ENCODE measurements at places on chromosomes 4 and X.

GRCh38 chrX:109847257-109848187 is 114.5 kb upstream of the ACSL4 start:
- DNase-seq, result no peak

DNA sequence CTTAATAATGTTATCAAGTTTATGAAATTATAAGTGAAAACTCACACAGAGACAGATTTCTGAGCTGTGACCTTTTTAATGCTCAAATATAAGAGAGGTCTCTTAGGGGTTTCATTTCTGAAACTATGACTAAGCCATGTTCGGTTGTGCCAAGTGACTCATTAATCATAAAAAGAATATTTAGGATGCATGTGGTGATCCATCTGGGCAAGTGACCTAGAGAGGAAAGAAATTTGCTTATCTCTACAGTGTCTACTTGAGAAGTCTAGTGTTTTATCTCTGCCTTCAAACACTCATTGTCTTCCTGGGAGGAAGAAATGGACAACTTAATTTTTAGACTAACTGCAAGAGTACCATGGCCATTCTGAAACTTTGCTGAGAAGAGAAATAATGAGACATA is 545.3 kb upstream of the GRID2 start:
- no peak for DNase-seq

DNA sequence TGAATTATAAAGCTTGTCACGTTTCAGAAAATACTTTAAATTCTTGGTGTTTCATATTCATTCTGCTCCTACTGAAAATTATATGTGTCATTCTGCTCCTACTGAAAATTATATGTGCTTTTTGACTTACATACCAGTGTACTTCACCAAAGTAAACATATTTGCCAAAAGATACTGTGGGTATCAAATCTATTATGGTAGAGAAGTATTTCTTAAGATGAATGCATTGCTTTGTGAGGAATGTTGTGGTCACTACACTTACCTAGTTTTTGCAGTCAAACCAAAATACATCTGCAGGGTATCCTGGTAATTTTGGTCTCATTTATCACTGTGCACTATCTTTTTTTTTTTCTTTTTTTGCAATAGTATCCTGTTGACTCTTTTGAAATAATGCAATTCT is 287.7 kb upstream of the MAD2L1 start:
- no peak for DNase-seq

- no peak for DNase-seq
Measured at GRCh38 chrX:71540801-71541200, 7.9 kb downstream of the OGT start.

GRCh38 chrX:136477026-136477425 is 10.7 kb upstream of the BRS3 start:
- no peak for DNase-seq

DNA sequence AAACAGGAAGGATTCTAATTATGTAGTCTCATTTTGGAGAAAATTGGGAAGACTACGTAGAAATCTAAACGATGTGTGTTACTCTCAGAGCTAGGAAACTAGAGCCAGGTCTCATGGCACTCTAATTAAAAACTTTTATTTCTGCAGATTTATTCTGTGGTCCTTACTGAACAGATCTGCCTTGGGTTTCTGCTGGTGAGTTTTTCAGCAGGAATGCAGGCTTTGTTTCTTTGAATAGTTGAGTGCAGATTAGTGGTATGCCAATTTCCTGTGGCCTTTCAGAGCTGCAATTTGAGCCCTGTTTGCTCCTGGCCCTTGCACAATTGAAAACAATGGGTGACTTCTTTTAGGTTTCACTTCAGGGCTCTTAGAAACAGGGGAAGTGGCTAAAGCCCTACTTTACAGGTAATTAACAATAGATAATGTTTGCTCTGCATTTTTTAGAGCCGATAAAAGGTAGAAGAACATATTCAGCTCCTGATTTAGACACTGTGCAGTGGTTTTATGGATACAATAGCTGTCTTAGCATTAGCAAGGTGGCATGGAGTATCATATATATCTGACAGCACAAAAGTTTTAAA is 21.8 kb downstream of the SPRY1 start:
- DNase-seq, result peak; percentile 20

DNA sequence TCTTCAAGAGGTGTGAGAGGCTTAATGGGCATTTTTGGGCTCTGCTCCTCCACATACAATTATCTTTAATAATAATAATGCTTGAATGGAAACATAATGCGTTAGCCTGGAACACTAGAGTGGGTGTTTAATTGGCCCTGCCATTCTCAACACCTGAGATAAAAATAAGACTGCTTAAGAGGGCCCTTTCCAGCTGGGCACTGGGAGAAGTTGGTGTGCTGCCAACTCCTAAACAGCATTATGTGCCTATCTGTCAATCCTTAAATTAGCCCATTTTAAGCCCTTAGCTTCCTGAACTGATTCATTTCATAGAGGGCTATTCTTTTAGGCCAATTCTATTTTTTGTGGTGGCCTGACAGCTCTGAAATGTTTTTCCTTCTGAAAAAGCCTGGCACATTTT is 211.1 kb upstream of the ZIC3 start:
- DNase-seq, result no peak

DNA sequence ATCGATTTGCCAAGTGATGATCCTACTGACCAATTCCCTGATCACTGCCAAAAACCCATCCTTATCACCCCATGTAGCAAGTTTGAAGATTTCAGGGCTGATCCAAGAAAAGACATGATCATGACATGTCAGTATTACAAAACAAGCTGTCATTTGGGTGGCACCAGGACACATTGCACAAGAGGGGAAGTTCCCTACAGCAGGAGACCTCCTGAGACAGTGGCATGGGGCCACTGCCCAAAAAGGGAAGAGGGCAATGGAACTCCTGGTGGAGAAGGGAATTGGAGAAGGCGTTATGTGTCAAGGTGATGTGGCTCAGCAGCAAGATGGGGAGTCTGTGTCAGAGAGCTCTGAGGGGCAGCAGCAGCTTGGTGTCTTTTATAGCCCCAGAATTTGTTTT is 43.4 kb downstream of the ZNF182 start:
- no peak for DNase-seq

DNA sequence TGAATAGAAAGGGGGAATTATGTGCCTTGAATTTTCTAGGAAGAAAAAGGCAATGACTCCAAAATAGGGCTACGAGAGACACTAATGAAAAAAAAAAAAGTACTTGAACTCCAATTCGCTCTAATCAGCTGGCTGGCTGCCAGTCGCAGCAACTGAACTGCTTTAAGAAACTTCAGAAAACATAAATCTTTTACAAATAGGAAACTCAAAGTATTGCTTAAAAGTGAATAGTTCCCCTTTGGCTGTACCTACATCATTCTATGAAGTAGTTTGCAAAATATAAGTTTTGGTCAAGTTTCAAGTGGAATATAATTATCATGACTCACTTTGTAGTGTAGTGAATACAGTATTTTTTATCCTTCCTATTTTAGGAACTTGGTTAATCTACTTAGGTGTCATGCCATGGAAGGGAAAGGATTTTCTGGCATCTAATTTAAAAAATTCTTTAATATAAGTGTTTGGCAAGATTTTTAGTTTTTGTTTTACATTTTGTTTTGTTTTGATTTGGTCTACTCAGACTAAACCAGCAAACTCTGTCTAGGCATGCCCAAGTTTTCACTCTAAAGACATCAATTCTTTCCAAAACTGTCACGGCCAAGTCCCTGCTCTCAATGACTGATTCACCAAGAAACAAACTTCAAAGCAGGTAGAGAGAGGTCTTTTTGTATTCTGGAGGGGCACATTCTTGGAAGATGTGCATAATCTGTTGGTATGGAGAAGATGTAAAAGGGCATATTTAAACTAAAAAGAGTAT is 382.4 kb upstream of the GALNT7 start:
- no peak for DNase-seq

DNA sequence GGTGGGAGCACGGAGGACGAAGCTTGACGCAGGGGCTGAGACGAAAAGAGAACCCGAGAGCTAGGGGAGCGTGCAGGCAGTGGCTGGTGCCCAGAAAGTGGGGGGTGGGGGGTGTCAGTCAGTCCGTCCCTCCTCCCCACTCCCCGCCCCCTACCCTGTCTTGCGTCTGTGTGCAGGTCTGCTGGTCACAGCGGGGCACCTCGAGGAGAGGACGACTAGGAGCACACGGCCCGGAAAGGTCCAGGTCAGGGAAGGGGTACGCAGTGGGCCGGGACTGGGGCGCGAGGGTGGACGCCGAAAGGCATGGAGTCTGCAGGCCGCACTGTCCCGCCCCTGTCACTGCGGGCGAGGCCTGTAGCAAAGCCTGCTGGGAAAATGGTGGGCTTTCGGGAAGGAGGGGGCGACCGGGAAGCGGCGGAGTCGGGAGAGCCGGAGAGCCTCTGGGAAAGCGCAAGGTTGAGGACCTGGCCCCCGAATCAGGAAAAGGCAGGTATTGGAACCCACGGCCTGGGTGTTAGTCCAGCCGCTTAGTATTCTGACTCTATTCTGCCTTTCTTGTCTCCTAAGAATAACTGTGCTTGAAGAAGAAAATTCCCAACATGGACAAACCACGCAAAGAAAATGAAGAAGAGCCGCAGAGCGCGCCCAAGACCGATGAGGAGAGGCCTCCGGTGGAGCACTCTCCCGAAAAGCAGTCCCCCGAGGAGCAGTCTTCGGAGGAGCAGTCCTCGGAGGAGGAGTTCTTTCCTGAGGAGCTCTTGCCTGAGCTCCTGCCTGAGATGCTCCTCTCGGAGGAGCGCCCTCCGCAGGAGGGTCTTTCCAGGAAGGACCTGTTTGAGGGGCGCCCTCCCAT is 769 bp downstream of the TCEAL1 start:
- DNase-seq, result peak; percentile 61

DNA sequence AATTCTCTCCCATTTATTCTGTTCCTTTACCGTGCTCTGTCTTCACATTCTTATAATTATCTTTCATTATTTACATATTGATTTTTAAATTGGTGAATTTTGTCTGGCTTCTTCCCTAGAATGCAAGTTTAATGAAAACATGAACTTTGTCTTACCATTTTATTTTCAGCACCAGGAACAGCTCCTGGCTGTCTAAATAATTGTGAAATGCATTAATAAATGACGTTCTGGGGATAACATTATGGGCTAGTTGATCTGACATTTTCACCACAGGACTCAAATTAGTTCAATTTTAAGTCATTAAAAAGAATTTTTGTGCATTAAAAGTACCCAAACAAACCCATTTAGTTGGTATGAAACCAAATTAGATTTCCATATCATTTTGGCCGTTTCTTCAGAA is 97.5 kb downstream of the KCTD8 start:
- no peak for DNase-seq

GRCh38 chr4:172055046-172055445 is 241.8 kb downstream of the GALNTL6 start:
- DNase-seq, result no peak

GRCh38 chrX:49816435-49816834 is 12.7 kb upstream of the PAGE4 start:
- DNase-seq, result no peak

DNA sequence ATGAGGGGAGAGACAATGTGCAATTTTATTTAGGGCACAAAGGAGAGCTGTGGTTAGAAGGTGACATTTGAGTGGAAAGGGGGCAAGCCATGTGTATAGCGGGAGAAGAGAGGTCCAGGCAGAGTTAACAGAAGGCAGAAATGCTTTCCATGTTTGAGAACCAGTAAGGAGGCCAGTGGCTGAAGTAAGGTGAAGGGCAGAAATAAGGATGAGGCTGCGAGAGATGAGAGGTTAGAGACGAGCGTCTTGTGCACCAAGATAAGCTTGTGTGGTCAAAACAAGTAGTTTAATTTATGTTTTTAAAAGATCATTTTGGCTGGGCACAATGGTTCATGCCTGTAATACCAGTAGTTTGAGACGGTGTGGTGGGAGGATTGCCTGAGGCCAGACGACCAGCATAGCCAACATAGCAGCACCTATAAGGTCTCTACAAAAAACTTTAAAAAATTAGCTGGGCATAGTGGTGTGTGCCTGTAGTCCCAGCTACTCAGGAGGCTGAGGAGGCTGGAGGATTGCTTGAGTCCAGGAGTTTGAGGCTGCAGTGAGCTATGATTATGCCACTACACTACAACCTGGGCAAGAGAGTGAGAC is 8.5 kb downstream of the HTT start:
- no peak for DNase-seq

DNA sequence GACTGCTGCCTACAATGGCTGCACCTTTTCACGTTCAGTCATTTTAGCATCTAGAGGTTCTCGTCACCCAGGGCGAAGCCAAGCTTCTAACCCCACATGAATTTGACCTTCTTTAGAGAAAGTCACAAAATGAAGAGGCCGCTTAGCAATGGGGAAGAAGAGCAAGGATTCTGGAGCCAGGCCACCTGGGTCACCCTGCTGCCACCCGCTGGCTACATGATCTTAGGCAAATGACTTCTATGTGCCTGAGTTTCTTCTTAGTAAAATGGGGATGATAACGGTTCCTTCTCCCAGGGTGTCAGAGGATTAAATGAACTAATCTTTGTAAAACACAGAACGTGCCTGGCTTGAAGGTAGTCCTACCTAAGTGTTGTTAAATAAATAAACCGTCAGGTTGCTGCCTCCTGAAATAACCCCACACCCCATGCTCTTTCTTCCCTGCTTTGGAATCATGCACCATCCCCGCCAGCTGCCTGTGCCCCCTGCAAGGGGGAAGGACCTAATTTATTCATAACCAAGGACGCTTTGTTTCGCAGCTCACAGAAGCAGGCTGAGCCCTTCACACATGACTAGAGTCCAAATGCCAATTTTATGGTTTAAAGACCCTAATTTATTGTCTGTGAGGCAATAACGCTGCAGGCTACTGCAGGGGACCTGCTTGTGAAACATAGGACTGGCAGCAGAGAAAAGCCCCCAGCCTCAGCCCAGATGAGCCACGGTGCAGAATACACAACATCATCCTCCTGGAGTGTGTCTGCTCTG is 28.6 kb upstream of the NSG1 start:
- no peak for DNase-seq

DNA sequence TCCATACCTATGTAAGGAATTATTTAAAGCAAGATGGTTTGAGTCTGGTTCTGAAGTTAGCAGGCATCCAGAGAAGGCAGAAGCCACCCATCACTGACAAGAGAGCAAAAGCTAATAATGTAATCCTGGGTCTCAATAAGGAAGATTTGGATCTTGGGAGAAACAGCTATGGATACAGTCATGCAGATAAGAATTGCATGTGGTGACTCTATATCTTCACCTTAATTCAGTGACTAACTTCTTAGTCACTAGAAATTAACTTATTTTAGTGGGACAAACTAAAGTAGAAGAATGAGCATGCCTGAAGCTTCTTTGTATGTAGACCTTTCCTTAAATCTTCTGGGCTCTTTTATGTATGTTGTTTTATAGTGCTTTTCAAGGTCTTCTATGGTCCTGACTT is 66.6 kb downstream of the ATP10D start:
- no peak for DNase-seq

GRCh38 chrX:69285401-69285877 is 120.2 kb upstream of the PJA1 start:
- no peak for DNase-seq

GRCh38 chr4:14749910-14750309 is 252.4 kb upstream of the CPEB2 start:
- DNase-seq, result peak; percentile 18

- DNase-seq, result no peak
Measured at GRCh38 chr4:108700081-108700757, 49.8 kb downstream of the OSTC start.

DNA sequence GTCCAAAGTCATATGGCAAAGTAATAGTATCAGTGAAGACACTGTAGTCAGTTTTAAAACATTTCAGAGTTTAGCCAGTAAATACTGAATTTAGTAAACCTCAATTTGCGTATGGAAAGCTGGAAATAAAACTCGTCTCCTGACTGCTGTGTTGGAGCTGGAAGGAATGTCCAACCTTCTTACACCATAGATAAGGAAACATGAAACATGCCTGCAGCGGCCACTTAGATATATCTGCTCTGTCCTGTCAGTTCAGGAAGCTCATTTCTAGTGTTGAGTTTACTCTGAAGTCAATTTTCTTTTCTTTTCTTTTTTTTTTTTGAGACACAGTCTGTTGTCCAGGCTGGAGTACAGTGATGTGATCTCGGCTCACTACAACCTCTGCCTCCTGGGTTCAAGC is 21.2 kb downstream of the ARHGAP10 start:
- no peak for DNase-seq
